ENCODE measurements at places on chromosomes 4 and X.

GRCh38 chr4:138843616-138844015 is 172.0 kb upstream of the NOCT start:
- peaks cover 7% of the 10 kb centered on the region for H3K27me3 ChIP-seq
- H3K4me3 ChIP-seq: no peak overlapping the region
- DNase-seq: no peak
- no peaks in the 10 kb centered on the region for H3K4me1 ChIP-seq
- no peaks in the 10 kb centered on the region for H3K36me3 ChIP-seq

DNA sequence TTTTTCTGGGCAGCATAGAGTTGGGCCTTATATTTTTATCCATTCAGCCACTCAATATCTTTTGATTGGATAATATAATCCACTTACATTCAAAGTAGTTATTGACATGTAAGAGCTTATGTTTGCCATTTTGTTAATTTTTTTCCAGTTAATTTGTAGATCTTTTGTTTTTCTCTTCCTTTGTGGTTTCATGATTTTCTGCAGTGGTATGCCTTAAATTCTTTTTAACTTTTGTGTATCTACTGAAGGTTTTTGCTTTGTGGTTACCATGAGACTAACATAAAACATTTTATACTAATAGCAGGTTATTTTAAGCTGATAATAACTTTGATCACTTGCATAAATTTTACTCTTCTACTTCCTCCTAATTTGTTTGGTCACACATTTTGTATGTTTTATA is 140.8 kb upstream of the GATB start:
- DNase-seq: no peak
- H3K27ac ChIP-seq: no peak overlapping the region
- H3K27me3 ChIP-seq: no peaks in the 10 kb centered on the region

DNA sequence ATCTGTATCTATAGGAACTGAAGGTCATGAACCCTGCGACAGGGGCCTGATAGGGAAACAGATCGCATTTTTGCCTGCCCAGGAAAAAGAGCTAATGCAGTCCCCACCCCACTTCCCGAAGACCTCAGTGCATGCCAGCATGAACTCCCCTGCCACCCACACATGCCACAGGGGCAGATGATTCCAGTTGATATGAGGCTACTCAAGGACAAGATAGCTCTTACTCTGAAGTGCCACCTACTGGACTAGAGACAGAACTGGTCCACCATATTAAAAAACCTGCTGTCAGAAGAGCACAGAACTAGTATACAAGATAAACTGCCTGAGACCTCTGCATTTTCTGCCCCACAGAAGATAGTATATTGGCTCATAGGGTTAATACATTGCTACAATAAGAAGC is 68.0 kb downstream of the YIPF7 start:
- no peak overlapping the region for H3K27ac ChIP-seq
- H3K36me3 ChIP-seq: no peaks in the 10 kb centered on the region
- no peaks in the 10 kb centered on the region for H3K4me1 ChIP-seq
- no peak for DNase-seq
- no peaks in the 10 kb centered on the region for H3K27me3 ChIP-seq

DNA sequence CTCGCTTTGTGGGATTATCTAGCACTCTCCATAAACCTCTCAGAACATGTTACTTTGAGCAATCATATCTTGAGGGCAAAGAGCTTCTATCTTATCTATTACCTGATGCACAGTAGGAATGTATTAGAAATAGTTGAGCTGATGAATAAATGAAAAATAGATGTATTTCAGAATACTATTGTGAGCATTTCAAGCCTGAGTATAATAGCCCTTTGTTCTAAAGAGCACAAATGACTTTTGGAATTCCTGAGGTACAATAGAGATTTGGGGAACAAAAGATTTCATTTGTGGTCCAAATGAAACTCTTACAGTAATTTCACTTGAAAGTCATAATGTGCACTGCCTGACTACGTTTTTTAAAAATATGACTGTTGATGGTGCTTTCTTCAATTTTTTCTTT is 159.5 kb downstream of the UGT8 start:
- H3K36me3 ChIP-seq: no peaks in the 10 kb centered on the region
- no peaks in the 10 kb centered on the region for H3K27me3 ChIP-seq
- no peak for DNase-seq
- no peak overlapping the region for H3K4me3 ChIP-seq
- H3K4me1 ChIP-seq: no peaks in the 10 kb centered on the region

DNA sequence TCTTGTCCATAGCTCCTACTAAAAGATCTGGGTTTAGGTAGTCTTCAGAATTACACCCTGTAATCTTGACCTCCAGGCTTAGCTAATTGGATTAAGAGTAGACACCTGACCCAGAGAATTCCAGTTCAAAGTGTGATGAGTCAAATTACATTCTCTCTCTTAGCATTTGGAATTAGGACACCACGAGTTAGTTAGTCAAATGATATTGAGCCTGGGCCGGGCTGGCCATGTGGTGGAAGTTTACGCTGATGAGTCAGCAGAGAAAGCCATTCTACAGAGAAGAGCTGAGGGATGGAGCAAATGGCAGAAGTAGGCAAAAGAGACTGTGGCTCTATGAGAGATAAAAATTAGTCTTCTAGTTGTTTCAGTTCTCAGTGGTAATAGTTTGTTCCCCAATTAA is 31.1 kb downstream of the CEP44 start:
- no peak for DNase-seq
- peaks cover 10% of the 10 kb centered on the region for H3K4me1 ChIP-seq
- H3K4me3 ChIP-seq: no peak overlapping the region
- no peaks in the 10 kb centered on the region for H3K27me3 ChIP-seq
- no peak overlapping the region for H3K27ac ChIP-seq
- H3K36me3 ChIP-seq: peaks cover 22% of the 10 kb centered on the region

GRCh38 chrX:77396781-77397180 is 50.4 kb upstream of the FGF16 start:
- H3K4me1 ChIP-seq: no peaks in the 10 kb centered on the region
- H3K27ac ChIP-seq: no peak overlapping the region
- H3K27me3 ChIP-seq: peaks cover 2% of the 10 kb centered on the region

- DNase-seq: no peak
- no peak overlapping the region for H3K4me3 ChIP-seq
- no peak overlapping the region for H3K27ac ChIP-seq
- no peaks in the 10 kb centered on the region for H3K36me3 ChIP-seq
- no peaks in the 10 kb centered on the region for H3K4me1 ChIP-seq
- H3K27me3 ChIP-seq: peaks cover 9% of the 10 kb centered on the region
Measured at GRCh38 chr4:119008761-119009160, 120.1 kb downstream of the SYNPO2 start.

DNA sequence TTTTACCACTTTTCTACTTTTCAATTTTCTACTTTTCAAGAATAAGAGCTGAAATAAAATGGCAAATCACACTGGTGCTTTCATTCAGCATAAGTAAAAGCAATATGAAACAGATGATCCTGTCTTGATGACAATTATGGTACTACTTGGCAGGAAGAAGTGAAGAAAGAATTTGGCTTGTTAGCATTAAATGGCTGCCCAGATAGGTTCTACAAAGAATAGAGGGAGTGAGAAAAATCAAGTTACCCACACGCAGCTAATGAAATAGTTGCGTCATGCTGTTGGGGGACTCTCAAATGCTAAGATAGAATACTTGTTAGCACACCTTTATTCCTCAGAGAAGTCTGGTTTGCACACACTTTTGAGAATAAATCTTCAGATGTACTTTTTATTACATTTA is 12.5 kb upstream of the LCORL start:
- H3K36me3 ChIP-seq: no peaks in the 10 kb centered on the region
- H3K27ac ChIP-seq: no peak overlapping the region
- no peaks in the 10 kb centered on the region for H3K4me1 ChIP-seq
- no peak overlapping the region for H3K4me3 ChIP-seq

- no peaks in the 10 kb centered on the region for H3K36me3 ChIP-seq
- H3K4me3 ChIP-seq: no peak overlapping the region
- H3K27me3 ChIP-seq: peaks cover 2% of the 10 kb centered on the region
- H3K4me1 ChIP-seq: no peaks in the 10 kb centered on the region
Measured at GRCh38 chrX:131861088-131861787, 161.9 kb upstream of the STK26 start.

DNA sequence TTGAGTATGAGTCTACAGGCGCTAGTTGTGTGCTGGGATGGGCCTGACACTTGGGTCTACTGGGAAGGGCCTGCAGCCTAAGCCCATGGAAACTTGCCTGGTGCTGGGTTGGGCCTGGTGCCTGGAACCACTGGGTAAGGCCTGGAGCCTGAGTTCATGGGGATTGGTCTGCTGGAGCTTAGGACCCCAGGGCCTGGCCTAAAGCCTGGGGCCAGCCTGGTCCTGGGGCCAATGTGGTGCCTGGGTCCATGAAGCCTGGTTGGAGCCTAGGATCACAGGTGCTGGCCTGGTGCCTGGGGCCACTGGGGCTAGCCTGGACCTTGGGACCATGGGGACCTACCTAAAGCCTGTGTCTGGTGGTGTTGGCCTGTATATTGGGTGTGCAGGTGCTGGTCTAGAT is 270.3 kb upstream of the GRIA3 start:
- H3K36me3 ChIP-seq: no peaks in the 10 kb centered on the region
- no peaks in the 10 kb centered on the region for H3K27me3 ChIP-seq
- no peak overlapping the region for H3K4me3 ChIP-seq
- no peak overlapping the region for H3K27ac ChIP-seq

DNA sequence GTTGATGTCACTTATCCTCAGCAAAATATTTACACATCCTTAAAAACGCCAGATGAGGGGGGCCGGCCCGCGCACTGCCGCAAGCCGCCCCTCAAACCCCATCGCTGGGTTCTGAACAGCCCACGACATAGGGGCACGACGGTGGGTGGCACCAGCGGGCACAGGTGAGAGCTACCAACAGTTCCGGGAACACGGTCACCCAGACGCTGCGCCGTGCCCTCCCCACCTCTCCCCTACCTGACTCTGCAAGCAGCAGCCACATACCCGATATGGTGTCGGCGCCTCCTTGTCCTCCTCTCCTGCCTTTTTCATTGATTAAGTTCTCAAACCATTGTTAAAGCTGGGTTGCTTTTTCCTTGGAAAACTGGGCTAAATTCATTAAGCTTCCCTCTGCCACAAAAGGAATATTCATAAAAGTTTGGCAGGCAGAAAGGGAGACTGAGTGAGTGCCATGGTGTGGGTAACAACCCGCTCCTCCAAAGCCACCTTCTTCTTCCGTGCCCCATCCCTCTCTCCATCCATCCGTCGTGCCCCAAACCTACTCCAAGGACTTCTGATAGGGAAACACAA is 1.4 kb downstream of the RAI2 start:
- DNase-seq: no peak
- peaks cover 4% of the 10 kb centered on the region for H3K4me1 ChIP-seq
- no peak overlapping the region for H3K4me3 ChIP-seq
- no peaks in the 10 kb centered on the region for H3K36me3 ChIP-seq

- no peak for DNase-seq
- H3K27me3 ChIP-seq: peaks cover 2% of the 10 kb centered on the region
- H3K4me3 ChIP-seq: no peak overlapping the region
- H3K4me1 ChIP-seq: no peaks in the 10 kb centered on the region
Measured at GRCh38 chr4:73376251-73376650, 27.8 kb upstream of the ALB start.

DNA sequence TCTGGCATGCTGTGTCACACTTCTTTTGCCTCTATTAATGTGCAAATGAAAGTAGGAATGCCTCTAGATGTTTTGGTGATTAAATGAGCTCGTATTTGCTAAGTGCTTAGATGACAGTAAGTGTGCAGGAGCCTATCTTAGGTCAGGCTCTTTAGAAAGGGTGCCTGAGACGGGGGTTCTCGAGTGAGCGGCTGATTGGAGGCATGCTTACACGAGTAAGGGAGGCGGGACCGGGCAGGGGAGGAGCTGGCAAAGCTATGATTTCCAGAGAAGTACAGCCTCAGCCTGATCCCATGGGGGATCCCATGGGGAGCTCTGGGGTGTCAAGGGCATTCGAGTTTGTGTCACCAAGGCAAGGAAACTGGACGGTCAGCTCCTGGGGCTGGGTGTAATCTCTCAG is 44.8 kb downstream of the CLDN34 start:
- peaks cover 34% of the 10 kb centered on the region for H3K4me1 ChIP-seq
- DNase-seq: no peak
- H3K27me3 ChIP-seq: peaks cover 8% of the 10 kb centered on the region
- H3K36me3 ChIP-seq: peaks cover 11% of the 10 kb centered on the region
- H3K4me3 ChIP-seq: no peak overlapping the region

GRCh38 chr4:100312615-100313350 is 122.5 kb upstream of the DDIT4L start:
- no peak overlapping the region for H3K4me3 ChIP-seq
- no peaks in the 10 kb centered on the region for H3K36me3 ChIP-seq
- no peak overlapping the region for H3K27ac ChIP-seq
